ENCODE measurements at places on chromosomes 3 and 15.

GRCh38 chr3:122183521-122183892 is at the start of gene CASR:
TSS of gene CASR (plus strand) at chr3:122183668. CDS start at chr3:122254190, 70,522 bp downstream.
- DNase-seq = no peak

DNA sequence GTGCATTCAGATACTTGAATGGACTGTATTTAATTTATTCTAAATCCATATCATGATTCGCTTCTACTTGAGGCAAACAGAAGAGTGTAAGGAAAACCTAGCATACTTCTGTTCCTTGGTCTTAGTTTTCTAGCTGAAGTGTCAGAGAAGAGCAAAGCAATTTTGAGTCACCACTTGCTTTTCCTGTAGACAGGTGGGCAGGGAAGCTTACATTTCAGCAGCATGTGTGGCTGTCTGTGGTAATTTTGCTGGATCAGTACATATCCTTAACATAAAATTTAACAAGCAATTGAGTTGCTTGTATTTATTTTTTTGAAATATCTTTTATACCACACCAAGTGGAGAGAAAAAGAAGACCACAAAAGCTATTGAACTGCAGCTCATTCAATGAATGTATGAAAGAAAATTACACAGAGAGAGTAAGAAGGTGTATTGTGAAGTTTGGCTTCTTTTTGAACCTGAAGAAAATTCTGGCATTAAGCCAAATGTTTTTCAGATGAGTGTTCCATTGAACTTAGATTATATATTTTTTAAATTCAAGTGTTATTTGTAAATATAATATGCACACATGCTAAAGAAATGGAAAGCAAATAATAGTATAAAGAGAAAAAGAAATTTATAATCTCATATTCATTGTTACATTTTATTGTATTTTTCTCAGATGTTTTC is 747.6 kb downstream of the NAALADL2 start:
- DNase-seq = no peak

DNA sequence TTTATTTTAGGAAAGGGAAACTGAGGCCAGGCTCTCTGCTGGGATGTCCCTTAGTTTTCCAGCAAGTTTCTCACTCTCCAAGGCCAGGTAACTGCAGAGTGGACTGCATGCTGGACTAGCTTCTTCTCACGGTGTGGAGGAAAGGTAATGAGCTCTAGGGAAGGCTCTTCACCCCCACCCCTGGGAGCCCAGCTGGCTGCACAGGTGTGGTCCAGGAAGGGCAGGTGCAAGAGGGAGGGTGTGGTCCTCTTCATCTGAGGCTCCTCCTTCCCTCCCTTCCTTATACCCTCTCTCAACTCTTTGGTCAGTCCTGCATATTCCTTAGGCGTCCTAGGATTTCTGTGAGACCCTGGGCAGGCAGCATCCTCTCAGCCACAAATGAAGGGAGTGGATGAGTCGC is 33.9 kb downstream of the RNU5B-1 start:
- no peak for DNase-seq

- no peak for DNase-seq
Observed at GRCh38 chr15:75313116-75313845, 22.6 kb upstream of the COMMD4 start.

- DNase-seq = no peak
Observed at GRCh38 chr15:91887321-91887720, 33.8 kb downstream of the SLCO3A1 start.

DNA sequence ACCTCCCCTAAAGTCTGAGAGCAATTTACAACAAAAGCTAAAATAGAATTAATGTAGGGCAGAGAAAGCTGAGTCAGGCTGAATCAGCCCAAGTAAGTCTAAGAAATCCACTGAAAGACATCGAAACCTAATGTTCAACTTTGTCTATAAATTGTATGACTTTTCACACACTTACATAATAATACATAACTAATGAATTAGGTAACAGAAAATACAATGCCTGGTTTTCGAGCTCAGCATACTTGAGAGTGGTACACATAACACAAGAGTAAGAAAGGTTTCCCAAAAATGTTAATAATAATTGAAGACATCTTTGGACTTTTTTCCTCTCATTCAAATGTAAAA is 55.3 kb upstream of the VGLL4 start:
- DNase-seq = no peak

DNA sequence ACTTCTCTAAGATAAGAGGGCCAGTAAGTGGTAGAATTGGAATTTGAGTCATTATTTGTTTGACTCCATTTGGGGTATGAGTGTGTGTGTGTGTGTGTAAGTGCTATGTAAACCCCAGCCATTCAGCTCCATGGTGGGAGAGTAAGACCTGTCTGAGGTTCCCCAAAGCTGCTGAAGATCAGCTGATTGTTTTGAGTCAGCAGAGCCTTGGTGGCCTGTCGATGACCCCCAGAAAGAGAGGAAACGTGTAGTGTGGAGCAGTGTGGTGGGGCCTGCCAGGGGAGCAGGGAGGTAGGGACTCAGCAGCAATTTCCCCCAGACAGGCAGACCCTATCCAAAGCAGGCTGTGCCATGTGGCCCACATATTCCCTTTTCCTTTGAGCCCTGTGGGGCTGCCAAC is 5.3 kb downstream of the DVL3 start:
- peak; percentile 63 for DNase-seq

DNA sequence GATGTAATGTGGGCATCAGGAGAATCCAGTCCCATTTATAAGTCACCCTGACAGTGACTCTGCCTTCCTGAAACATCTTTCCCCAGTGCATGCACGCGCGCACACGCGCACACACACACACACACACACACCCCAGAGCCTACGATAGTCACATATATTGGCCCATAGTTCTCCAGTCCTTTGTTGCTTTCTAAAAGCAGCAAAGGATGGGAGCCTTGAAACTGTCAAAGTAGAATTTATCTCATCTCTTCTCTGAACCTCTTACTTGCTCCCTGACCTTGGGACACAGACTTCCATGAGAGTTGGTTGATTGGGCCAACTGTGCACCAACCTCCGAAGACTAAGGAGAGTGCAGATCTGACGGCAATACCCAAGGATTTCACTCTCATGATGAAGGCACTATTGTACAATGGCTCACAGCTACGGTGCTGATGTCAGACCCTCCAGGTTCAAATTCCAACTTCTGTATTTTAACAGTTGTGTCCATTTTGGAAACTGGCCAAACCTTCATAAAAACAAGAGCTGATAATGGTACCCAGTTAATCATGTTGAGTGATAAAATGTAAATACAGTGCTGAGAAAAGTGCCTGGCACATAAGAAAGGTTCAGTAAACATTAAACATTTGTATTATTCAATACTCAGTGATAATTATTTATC is 8.3 kb downstream of the CPA3 start:
- no peak for DNase-seq

DNA sequence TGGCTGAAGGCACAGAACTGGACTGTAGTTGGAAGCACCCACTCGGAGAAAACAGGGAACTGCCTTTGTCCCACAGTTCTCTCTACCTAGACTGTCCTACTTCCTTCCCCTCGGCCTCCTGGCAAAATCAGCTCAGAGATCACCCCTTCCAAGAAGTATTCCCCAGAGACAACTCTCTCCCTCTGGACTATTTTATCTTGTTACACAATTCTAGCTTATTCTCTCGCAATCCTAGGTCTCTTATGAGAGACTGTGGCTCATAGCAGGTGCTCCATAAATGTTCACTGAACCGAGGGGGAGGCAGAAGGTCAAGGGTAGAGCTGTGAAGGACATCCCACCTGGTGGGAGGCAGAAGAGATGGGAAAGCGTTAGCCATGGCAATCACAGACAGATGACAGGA is 10.6 kb downstream of the HEG1 start:
- no peak for DNase-seq
